ENCODE measurements at places on chromosomes 3 and 15.

- no peak for DNase-seq
Measured at GRCh38 chr15:73403171-73403570, 34.4 kb upstream of the HCN4 start.

GRCh38 chr3:81302045-81302444, 459.4 kb downstream of the GBE1 start:
- no peak for DNase-seq

GRCh38 chr3:19334120-19334519, 185.8 kb downstream of the KCNH8 start:
- DNase-seq, result no peak

GRCh38 chr15:86903642-86904421, 824.2 kb downstream of the AGBL1 start:
- no peak for DNase-seq

DNA sequence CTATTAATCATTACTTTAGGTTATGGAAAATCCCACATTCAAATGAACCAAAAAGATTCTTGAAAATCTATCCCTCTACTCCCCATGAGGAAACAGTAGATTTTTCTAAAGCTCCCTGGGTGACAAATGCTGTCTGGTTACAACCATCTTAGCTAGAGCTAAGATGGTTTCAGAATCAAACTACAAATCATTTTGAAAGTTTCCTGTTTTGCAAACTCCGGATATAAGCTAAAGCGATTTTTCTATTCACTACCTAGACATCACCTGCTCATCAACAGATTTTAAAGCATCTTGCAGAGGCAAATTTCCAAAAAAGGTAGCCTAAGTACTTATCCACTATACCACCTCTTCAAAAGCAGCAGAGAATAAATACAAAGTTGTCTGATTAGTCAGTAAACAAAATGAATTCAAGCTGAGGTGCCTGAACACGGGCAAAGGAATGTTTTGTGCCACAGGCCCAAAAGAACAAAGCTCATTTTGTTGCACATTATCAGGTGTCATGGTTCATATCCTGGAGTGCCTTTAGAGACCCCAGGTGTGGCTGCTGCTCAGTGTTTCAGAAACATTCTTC, 204.9 kb downstream of the TNIK start:
- no peak for DNase-seq

DNA sequence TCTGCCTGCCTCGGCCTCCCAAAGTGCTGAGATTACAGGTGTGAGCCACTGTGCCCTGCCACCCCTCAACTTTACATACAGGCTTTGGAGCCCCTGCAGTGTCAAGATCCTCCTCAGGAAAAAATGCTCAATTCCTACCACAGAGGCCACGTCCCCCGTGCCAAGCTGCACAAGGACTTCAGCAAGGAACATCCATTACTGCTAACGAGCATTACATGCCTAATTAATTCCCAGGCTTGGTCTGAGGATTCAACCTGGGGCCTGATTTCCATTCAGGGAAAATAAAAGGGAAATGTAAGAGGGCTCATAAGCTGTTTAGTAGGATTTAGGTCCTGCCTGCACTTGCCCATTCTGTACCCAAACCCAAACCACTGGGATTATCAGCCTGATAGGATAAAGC, 161.4 kb downstream of the RAB11A start:
- no peak for DNase-seq

- no peak for DNase-seq
Measured at GRCh38 chr3:71247958-71248335, 335.6 kb downstream of the FOXP1 start.

GRCh38 chr15:74976159-74976558, 19.2 kb upstream of the SCAMP5 start:
- DNase-seq, result no peak

- no peak for DNase-seq
Measured at GRCh38 chr15:100330221-100330620, 11.6 kb downstream of the ADAMTS17 start.

DNA sequence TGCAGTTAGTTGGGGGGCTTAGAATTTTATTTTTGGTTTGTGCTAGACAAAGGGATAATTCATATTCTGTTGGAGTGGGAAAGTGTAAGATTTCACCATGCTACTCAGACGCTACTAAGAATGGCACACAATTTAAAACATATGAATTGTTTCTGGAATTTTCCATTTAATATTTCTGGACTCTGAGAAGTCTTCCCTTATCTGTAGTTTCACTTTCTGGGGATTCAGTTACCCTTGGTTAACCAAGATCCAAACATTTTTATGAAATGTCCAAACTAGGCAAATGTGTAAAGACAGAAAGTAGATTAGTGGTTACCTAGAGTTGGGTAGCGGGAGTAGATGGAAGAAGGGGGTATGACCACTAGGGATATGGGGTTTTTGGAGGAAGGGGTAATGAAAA, 53.1 kb downstream of the TCF12 start:
- DNase-seq, result no peak

DNA sequence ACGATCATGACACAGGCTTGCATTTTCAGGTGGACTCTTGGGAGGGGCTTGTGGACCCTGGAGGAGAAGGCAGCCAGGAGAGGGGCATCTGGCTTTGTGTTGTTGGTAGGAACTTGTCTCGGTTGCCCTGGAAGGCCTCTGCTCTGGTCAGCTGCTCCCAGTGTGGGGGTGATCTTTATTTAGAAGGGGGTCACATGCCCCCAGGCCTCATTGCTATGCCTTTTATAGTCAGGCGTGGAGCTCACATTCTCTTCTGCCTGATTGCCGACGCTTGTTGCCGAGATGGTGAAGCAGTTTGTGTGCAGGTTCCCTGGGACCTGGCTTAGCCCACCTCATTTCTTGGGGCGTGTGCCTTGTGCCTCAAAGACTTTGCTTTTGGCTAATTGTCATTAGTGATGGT, 66.6 kb downstream of the IGF1R start:
- DNase-seq, result no peak

DNA sequence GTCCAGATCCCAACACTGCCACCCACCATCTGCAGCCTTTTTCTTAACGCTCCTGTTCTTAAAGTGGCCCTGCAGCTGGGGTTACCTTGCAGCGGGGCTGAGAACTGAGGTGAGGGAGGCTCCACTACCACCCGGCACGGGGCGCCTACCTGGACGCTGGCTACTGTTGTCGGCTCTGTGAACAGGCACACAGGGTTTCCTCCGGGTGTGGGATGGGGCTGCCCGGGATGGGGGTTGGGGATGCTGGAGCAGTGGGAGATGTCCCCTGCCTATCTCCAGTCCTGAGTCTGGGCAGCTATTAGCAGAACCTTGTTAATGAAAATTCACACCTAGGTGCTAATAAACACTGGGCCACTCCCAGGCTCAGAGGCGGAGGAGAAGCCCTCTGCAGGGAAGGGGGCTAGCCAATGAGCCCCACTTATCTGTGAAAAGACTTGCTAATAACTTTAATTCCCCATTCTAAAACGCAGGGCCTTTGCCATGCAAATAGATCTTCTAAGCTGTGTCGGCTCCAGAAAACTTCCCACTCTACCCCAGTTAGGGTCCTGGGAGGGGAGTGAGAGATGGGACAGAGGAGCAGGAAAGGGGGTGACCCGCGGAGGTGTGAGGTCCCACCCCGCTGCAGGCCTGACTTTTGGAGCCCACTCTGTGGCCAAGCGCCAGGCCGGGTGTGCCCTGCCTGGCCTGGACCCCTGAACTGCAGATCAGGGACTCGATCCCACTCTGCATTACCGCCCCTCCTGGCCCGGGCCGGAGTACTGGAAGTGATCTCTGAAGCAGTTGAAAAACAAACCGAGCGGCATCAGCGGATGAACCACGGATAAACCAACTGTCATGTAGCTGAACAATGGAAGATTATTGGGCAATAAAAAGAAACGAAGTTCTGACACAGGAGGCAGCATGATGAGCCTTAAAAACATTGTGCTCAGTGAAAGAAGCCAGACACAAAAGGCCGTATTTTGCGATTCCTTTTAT, 3.1 kb downstream of the MESP1 start:
- DNase-seq, result no peak

DNA sequence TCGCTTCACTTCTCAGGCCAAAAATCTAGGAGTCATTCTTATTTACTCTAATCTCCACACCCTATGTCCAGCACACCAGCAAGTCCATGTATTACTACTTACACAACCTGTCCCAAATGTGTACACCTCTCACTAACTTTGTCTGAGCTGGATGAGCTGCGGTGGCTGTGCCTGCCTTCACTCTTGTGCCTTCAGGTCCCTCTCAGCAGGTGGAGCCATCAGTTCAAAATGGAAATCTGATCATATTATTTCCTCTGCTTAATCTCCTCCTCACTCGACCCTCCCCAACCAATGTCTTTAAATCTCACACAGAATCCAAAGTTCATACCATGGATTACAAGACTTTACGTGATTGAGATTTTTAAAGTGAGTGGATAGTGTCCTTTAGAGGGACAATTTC, 82.8 kb downstream of the SSR3 start:
- no peak for DNase-seq

DNA sequence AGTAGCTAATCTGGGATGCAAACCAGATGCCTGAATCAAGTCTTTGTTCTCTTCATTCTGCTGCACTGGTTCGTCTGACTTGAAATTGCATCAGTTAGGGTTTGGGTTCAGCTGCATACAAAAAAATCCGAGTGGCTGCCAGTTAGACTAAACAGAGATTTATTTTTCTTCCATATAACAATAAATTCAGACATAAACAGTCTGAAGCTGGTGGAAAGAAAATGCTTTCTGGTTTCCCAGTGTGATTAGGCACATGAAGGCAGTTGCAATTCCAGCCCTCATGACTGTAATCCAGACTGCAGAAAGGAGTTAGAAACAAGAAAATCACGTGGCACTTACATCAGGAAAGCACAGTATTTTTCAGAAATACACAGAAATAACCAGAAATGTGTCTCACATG, 930.7 kb downstream of the MCTP2 start:
- DNase-seq, result no peak

GRCh38 chr3:47002171-47003055, 22.9 kb downstream of the NBEAL2 start:
- DNase-seq, result no peak

DNA sequence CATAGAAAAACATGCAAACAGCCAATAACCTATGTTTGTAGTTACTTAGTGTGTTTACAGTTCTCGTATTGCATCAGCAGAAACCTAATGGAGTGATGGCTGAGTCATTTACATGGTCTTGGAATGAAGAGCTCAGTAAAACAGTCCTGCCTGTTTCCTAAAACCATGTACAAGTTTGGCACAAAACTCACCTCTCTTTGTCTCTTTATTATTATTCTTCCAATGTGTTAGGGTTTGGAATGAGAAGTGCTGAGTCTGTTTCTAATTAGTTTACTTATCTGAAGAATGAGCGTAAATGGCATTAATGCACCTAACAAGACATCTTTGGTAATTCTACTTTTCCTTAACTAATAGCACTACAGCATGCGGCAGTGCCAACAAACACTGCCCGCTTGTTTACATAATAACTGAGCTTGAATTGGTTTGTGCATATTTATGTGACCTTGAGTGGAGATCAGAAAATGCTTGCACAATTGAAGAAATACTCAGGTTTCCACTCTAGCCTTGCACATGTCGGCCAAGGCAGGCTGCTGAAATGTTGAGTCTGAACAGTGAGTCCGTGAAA, 385.4 kb upstream of the SEMA6D start:
- no peak for DNase-seq

GRCh38 chr3:177013681-177014280, 183.5 kb downstream of the TBL1XR1 start:
- no peak for DNase-seq

- DNase-seq, result no peak
Measured at GRCh38 chr15:74470631-74471395, 9.9 kb upstream of the UBL7 start.

DNA sequence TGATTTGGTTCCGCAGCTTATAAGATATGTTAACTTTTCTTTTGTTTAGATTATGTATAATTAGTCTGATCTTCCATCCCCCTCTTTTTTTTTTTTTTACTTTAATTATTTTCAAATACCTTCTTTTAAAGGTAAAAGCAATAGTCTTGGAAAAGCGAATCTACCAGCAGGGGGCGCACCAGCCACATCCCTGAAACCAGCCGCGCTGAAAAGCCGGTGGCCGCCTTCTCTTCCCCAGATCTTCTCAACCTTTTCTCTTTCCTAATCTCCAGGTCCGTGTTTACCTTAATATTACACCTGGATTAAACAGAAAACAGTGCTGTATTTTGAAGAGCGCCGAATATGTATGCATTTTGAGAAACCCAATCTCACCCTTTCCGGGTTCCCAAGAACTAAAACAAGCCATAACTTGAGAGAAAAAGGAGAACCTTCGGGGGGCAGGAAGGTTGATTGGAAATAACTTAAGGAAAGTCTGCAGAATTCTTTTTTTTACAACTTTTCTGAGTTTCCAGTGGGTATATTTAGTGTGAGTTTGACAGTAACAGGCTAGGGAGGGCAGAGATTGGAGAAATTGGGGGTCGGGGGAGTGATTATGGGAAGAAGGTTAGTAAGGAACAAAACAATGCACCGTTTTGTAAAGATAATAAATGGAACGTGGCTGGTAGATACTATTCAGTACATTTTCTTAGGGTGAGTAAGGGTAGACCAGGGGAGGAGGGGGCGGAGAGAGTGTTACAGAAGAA, 2.0 kb upstream of the SOX2 start:
- DNase-seq, result no peak

DNA sequence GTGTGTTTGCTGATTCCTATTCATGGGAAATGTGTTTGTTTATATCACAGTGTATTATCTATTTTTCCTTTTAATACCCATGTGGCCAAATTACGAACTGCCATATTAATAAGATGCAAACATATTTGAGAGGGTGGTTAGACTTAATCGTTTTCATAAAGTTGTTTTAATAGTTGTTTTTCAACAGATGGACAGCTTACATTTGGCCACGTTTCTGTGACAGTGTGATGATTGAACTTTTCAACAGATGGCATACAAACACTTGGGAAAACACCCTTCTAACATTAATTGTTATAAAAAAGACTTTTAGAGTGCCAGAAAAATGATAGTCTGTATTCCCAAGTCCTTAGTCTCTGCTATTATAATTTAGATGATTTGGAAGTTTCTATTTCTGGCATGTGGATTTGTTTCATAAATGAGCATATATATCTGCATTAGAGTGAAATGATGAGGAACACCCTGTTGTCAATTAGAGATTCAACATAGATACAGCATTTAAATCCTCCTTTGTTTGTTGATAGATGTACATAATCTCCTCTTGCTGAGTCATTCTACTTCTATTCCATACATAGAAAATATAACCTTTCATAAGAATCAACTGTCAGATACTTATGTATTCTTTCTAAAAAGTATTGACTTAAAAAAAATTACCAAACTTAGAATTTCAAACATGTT, 13.1 kb downstream of the PLAAT1 start:
- no peak for DNase-seq

DNA sequence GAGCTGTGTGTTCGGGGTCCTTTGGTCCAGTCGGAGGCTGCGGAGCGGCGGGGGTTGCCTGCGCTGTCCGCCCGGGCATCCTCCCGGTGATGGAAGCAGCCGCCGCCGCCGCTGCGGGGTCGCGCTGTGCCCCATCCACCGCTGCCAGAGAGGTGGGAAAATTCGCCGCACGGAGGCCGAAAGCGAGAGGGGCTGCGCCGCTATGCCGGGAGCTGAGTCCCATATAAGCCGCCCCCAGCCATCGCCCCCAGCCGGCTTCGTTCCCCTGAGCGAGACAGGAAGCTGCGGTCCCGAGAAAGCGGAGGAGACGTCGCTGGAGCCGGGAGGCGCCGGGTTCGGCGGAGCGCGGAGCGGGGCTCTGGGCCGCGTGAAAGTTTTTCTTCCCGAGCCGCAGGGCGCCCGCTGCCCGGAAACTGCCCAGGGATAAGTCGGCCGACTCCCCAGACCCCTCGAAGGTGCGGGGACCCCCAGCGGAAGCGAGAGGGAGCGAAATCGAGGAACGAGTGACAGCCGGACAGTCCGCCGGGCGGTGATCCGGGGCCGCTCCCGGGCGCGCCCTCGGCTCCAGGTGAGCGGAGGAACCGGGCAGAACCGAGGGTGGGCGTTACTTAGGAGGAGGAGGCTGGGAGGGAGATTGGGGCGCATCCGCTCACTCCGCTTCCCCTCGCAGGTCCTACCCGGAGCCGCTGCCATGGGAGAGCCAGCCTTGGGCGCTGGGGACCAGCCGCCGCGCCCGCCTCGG, 574 bp downstream of the CHST2 start:
- DNase-seq, result no peak

Data from cortex of kidney (tissue), 1 donor.